Right cardiac atrium (tissue), 5 donors: ENCODE measurements at places on chromosomes 7 and 10. TPM values are rescaled to one million over a fixed set of nuclear protein-coding genes. Genes with fewer than 3 reads are reported as not detected.
A peak's percentile ranks its signal among the peaks of the same experiment; 100 is the strongest.

GRCh38 chr10:13632884-13633440, 46.2 kb downstream of the PRPF18 start:
- DNase-seq = peak; percentile 71

DNA sequence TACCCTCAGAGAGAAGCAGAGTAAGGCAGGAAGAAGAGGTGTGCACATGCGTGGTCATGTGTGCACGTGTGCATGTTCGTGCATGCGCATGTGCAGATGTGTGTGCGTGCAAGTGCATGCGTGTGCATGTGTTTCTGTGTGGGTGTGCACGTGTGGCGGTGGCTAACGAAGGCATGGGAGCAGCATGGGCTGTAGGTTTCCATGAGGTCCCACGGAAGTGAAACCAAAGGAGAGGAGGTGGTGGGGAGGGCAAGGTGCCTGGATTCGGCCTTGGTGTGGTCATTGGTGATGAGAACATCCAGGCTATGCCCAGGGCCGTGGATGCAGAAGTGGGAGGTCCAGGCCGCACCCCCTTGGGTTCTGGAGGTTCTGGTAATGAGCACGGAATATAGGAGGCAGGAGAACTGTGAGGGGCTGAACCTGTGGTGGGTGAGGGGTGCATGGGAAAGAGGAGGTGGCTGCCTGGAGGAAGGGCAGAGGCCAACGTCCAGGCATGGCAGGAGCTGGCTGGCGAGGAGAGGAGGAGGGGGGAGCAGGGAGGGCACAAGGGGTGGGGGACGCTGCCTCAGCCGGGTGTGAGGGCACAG, 2.4 kb upstream of the INPP5A start:
- DNase-seq = no peak

GRCh38 chr7:64884913-64885370, 18.1 kb upstream of the ZNF273 start:
- DNase-seq = no peak

- peak; percentile 63 for DNase-seq
Observed at GRCh38 chr7:102284891-102285539, 1.7 kb upstream of the SH2B2 start.

- DNase-seq = no peak
Observed at GRCh38 chr7:74103219-74103772, 19.7 kb downstream of the LIMK1 start.

DNA sequence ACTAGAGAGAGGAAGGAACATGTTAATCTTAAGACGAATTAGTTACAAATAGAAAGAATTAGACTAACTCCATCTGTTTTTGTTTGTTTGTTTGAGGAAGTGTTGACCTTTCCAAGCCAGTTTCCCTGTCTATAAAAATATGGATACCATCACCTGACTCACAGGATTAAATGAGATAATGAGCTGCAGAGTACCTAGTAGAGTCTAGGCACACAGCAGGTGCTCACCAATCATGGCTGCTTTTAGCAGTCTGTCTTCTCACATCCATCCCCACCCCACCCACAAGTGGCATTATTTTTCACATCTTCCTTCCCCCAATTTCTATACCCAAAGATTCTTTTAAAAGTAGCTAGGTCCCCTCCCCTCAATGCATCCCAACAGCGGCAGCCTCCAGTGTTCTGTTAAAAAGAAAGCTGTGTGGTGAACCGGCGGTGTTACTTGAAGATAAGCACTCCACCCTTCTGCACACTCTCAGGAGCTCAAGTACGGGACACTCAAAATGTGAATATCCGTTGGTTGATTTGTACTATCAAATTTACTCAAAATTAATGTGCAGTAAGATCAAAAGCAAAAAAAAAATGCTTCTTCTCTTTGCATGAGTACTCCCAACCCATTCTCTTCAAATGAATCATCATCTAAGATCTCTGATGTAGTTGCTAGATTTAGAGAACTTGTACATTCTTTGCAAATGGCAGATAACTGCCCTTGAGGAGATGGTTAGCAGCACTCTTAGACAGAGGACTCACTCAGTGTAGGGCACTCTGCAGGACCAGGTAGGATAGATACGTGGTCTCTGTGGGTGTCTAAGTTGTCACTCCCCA, 145.4 kb upstream of the ASAH2 start:
- no peak for DNase-seq

DNA sequence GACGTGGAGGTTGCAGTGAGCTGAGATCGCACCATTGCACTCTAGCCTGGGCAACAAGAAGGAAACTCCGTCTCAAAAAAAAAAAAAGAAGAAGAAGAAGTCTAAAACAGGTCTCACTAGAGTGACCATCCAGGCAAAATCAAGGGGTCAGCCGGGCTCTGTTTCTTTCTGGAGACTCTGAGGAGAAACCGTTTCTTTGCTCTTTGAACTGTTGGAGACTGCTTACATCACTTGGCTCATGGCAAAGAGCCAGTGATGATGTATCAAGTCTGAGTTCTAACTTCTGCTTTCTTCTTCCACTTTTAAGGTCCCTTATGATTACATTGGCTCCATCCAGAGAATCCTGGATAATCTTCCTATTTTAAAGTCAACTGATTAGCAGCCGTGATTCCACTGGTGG, 306.8 kb downstream of the WDR11 start:
- peak; percentile 49 for DNase-seq

- DNase-seq = no peak
Observed at GRCh38 chr10:15464381-15464780, 93.3 kb upstream of the FAM171A1 start.

DNA sequence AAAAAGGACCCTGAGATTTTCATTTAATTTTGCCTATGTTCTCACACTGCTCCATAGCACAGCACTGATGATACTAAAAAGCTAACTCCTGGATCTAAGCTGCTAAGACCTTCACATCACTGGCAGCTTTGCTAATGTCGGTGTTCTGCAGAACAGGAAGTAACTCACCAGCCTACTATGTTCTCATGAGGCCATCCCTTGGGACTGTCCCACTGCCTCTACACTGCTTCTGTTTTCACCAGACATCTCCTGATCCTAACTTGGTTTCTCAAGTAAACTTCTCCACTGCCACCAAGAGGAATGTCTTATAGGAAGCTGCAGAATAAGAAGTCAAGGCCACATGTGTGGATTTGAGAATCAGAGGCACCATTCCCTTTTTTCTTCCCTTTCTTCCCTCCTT, 15.1 kb downstream of the HTR7 start:
- DNase-seq = no peak

- no peak for DNase-seq
Observed at GRCh38 chr10:15169555-15170401, 1.3 kb upstream of the NMT2 start.

DNA sequence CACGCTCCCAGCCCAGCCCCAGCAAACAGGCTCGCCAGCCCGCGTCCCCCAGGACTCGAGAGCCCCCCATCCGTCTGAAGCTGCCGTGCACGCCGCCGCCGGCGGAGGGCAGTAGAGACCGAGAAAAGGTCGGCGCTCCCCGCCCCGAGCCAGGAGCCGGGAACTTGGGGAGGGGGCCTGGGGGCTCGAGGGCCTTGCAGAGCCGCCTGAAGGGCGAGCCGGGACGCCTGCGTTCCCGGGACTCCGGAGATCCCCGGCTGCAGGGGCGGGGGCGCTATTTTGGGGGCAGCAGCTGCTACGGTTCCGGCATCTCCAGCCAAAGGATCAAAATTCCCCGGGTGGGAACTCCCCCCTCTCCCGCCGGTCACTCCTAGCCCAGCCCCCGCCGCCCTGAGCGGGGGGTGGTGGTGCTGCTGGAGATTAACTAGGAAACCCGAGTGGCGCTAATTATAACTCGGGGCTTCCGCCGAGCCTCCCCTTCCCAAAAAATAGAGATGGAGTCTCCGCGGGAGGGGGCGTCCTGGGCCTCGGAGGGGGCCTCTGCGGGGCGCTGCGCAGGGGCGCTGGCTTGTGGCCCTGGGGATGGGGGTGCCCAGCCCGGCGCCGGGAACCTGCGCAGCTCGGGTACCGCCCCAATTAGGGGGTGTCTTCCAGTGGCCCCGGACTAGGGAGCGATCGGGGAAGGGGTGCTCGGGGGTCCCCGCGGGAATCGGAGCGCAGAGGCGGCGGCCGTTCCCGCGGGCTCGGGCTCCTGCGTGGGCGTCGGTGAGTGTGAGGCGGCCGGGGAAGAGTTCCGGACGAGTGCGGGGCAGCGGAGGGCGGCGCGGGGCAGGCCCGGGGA, 608 bp downstream of the ACHE start:
- DNase-seq = peak; percentile 84

DNA sequence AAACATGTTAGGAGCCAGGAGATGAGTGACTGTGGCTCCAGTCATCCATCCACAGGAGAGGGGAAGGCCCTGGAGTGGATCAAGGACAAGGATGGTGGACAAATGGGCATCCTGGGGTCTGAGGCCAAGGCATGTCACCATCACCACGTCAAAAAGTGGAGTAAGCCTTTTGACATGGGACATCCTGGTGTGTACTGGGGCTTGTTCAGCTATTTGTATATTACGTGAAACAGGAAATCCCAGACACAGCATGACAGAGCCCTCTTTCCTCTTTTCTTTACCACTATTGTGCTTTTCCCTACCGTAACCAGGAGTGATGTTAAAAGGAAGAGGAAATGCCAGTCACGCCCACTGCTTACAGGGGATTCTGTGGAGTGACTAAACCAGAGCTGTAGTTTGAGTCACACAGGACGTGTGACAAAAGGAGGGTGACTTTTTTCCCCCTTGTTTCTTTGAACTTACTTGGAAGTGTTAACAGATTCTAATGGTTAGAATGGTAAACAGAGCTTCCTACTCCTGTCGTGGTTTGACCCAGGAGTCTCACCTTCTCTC, 15.4 kb downstream of the ACSL5 start:
- no peak for DNase-seq

- no peak for DNase-seq
Observed at GRCh38 chr10:60869652-60870415, 74.2 kb downstream of the RHOBTB1 start.

- no peak for DNase-seq
Observed at GRCh38 chr7:80498481-80499349, 13.1 kb downstream of the GNAT3 start.

DNA sequence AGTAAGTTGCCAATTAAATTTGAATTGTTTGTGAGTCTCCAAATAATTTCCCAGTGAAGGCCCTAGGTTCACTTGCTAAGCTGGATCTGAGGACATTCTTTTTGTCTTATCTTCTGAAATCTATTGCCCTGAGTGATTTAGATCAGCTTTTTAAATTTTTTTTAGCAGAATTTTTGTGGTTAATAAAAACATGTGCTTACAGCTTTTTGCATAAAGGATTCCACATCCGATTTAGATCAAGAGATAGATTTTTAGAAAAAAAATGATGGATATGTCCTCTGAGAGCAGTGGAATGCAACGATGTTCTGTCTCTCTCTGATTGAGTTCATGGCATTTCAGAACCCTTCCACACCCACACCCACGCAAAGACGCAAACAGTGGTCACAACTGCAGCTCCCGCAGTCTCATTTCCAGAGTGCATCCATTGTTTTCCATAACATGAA, 358.8 kb downstream of the SUGCT start:
- no peak for DNase-seq

DNA sequence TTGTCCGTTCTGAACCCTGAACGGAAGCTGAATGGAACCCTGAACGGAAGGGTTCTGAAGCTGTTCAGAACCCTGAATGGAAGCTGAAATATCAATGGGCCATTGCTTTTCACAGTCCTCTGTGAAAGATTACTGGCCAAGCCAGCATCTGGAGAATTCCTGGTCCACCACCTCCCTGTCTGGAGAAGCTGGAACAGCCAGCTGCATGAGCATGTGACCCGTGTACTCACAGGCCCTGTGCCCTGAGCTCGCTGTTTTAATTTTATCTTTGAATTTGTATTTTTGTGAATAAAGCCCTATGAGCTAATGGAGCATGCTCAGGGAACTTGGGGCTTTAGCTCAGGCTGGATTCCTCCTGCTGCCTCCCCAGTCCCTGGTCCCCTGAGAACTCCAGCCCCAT, 37.2 kb downstream of the HTRA1 start:
- no peak for DNase-seq

DNA sequence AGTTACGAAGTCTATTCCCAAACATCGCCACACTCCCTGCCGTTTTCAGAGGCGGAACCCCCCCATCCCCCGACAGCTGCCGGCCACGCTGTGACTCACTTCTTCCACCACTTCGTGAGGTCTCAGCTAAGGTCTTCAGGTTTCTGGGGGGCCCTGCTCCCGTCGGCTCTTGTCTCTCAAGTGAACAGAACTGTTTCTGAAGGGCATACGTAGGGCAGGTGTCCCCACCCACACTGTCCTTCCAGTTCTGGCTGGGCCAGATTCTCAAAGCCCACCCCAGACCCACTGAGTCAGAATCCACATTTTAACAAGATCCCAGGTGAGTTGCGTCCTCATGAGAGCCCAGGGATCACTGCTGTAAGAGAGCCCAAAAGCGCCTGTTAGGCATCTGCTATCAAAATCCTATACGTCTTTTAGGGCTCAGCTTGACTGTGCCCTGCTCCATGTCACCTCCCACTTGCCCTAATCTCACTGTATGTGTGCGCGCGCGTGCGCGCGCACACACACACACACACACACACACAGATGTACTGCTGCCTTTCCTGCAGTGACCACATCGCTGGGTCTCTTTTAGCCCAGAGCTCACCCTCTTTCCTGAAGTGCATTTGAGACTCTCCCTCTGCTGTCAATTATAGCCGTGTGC, 78.8 kb downstream of the PROSER2 start:
- DNase-seq = no peak

GRCh38 chr10:61904733-61905725, 3.5 kb downstream of the ARID5B start:
- DNase-seq = no peak

DNA sequence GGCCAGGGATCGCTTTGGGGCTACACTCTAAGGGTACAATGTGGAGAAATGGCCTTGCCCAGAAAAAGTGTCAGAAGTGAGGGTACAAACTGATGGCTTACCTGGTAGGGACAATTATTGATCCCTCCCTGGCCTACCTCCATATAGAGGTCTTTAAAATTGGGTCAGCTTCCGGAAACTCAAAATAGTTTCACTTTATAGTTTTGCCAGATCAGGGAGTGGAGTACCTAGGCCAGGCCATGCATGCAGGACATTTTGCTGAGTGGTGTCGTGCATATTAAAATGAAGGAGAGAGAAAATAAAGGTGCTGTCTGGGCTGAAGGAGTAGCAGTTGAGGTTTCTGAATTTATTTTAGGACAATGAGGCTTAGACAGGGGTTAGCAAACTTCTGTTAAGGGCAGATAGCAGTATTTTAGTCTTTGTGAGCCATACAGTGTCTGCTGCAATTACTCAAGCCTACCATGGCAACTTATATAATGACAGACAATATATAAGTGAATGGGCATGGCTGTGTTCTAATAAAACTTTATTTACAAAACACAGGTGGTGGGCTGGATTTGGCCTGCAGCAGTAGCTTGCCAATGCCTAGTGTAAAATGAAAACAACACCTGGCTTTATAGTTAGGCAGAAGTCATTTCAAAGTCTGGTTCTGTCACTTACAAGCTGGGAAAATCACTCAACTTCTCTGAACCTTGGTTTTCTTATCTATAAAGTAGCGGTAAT, 176.9 kb upstream of the AOAH start:
- DNase-seq = no peak

FEZF1 gene
- total RNA-seq = not detected

CCDC3 gene
- total RNA-seq = 16.0 TPM

FAM180A gene
- 6.4 TPM for total RNA-seq

TDRD1 gene
- total RNA-seq = 0.85 TPM

HOXA7 gene
- total RNA-seq = not detected

LRIT1 gene
- total RNA-seq = not detected

KCP gene
- total RNA-seq = 0.23 TPM
